Neuronal stem cell (in vitro differentiated cells): ENCODE measurements at places on chromosomes 16 and 17.
A peak's percentile ranks its signal among the peaks of the same experiment; 100 is the strongest.

DNA sequence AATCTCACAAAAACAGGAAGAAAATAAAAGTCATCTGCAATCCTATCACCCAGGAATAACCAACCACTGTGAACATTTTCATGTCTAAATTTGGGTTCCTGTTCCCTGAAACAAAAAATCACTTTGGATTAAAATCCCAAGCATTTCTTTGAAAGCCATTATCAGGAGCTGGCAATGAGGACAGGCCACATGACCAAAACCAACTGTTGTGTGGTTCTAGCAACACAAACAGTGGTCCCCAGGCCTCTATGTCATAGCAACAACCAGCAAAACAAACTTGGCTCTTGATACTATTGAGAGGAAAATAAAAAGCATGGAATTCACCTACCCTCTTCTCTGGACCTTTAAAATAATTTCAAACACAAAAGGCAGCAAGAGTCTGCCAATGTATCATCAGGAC lies 252.5 kb downstream of the SLC39A11 start:
- no peak for DNase-seq
- no peak overlapping the region for H3K4me3 ChIP-seq
- no peaks in the 10 kb centered on the region for H3K27me3 ChIP-seq
- H3K27ac ChIP-seq: no peak overlapping the region

GRCh38 chr17:66411520-66411919 lies 109.1 kb downstream of the PRKCA start:
- no peaks in the 10 kb centered on the region for H3K36me3 ChIP-seq
- no peak overlapping the region for H3K4me3 ChIP-seq
- H3K27me3 ChIP-seq: no peaks in the 10 kb centered on the region
- no peak overlapping the region for H3K27ac ChIP-seq
- peaks cover 4% of the 10 kb centered on the region for H3K4me1 ChIP-seq

GRCh38 chr16:52577130-52577706 lies 30.3 kb upstream of the TOX3 start:
- DNase-seq: no peak
- H3K36me3 ChIP-seq: no peaks in the 10 kb centered on the region
- H3K4me3 ChIP-seq: no peak overlapping the region
- H3K27ac ChIP-seq: no peak overlapping the region
- peaks cover 15% of the 10 kb centered on the region for H3K4me1 ChIP-seq
- H3K27me3 ChIP-seq: no peaks in the 10 kb centered on the region

DNA sequence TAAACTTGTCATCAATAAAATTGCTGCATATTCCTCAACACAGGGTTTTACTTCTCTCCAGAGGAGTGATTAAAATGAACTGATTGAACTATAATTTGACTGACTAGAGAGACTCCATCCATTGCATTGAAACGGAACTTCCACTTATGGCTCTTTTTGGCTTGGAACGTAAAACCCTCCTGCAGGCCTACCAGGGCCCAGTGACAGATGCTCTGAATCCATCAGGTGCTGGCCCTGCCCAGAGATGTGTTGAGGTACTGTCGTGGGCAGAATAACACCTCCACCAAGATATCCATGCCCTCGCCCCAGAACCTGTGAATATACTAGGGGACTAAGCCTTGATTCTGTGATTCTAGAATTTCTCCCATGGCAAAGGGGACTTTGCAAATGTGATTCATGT lies 45.4 kb downstream of the CBLN1 start:
- no peak for DNase-seq
- H3K4me1 ChIP-seq: no peaks in the 10 kb centered on the region
- no peaks in the 10 kb centered on the region for H3K27me3 ChIP-seq
- no peak overlapping the region for H3K4me3 ChIP-seq
- no peaks in the 10 kb centered on the region for H3K36me3 ChIP-seq

DNA sequence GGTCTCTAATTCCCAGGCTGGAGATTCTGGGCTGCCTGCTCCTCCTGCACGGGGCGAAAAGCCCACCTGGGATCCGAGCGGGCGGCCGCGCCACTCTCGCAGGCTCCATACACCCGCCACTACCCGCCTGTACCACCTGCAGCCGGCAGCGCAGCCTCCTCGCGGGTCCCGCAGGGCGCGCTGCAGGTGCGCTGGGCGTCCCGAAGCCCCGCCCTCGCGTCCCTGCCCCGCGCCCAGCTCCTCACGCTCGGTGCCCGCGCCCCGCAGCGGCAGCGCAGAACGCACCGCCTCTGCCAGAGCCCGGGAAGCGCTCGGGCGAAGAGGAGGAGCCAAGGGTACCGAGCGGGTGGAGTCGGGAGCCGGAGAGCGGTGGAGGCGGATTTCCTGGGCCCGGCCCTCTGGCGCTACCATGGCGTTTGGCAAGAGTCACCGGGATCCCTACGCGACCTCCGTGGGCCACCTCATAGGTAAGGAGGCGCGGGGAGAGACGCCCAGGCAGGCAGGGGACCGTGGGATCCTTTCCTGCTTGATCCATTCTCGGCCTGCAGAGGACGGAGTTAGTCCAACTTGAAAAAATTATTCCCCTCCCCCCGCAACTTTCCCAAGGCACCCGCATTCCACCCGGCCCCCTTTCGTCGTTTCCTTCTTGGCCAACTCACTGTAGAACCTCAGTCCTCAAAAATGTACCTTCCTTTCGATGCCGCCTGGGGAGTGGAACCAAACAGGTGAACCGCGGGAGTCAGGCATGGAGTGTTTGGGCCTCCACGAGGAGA lies at the start of gene TOM1L1:
Gene TOM1L1 (plus strand): TSS at position 396 of the 773 bp plus-strand sequence. CDS start 14 bp downstream, at position 410.
- H3K27ac ChIP-seq: no peak within 1 kb of the TSS
- peaks cover 10% of the 10 kb centered on the region for H3K36me3 ChIP-seq
- H3K4me3 ChIP-seq: peak within 1 kb of the TSS; percentile 89

- peaks cover 2% of the 10 kb centered on the region for H3K4me1 ChIP-seq
- no peak overlapping the region for H3K27ac ChIP-seq
- peaks cover 5% of the 10 kb centered on the region for H3K36me3 ChIP-seq
- H3K4me3 ChIP-seq: no peak overlapping the region
- peaks cover 16% of the 10 kb centered on the region for H3K27me3 ChIP-seq
Measured at GRCh38 chr17:29617125-29617480, 5.6 kb downstream of the CORO6 start.

DNA sequence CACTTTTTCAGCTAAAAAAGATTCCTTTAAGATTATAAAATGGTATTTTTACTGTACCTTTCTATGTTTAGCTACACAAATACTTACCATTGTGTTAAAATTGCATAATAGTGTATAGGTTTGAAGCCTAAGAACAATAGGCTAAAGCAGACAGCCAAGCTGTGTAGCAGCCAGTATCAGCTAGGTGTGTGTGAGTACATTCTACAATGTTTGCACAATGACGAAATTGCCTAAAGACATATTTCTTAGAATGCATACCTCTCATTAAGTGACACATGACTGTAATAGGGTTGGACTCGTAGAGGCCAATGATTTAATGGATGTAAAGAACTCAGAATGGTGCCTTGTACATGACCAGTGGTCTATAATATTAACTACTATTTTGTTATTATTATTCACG lies 1.9 kb upstream of the MT1B start:
- DNase-seq: no peak
- H3K27me3 ChIP-seq: peaks cover 8% of the 10 kb centered on the region
- no peaks in the 10 kb centered on the region for H3K4me1 ChIP-seq
- H3K27ac ChIP-seq: no peak overlapping the region
- no peaks in the 10 kb centered on the region for H3K36me3 ChIP-seq

DNA sequence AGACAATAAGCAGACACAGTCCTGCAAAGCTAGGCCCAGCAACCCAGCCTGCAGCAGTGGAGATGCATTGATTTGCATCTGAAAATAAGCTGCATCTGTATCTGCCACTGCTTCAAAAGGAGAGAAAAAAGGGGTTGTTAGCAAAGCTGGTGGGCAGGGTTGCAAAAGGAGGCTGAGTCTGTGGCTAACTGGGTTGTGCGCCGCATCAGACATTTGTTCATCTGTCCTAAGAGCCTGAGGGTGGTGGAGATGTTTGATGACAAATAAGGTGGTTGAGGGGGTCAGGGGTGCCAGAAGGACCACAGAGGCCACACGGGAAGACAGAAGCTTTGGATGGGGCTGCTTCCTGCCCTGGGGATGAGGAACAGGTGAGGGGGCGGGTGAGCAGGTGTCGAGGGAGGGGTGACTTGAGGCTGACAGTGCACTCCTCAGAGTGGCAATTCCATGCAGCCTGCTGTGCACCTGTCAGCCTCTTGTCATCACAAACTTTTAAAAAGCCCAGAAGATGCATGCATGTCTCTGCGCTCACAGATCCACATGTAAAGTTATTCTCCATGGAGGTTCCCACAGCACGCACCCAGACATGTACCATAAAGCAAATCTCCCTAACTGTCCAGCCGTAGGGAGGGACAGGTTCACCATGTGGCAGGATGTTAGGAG lies 35.4 kb downstream of the WSB1 start:
- no peak overlapping the region for H3K4me3 ChIP-seq
- H3K27ac ChIP-seq: no peak overlapping the region
- peaks cover 14% of the 10 kb centered on the region for H3K4me1 ChIP-seq
- no peak for DNase-seq
- H3K36me3 ChIP-seq: no peaks in the 10 kb centered on the region

- DNase-seq: peak; percentile 75
- no peak overlapping the region for H3K27ac ChIP-seq
- peaks cover 3% of the 10 kb centered on the region for H3K4me1 ChIP-seq
- no peaks in the 10 kb centered on the region for H3K36me3 ChIP-seq
- H3K27me3 ChIP-seq: peaks cover 77% of the 10 kb centered on the region
Measured at GRCh38 chr17:37729905-37730304, 15.0 kb downstream of the HNF1B start.
